Astrocyte (in vitro differentiated cells and primary cell): ENCODE measurements at places on chromosomes 4 and X.
A peak's percentile ranks its signal among the peaks of the same experiment; 100 is the strongest.

GRCh38 chr4:89196745-89197144 lies 85.4 kb downstream of the TIGD2 start:
- DNase-seq = peak; percentile 3

GRCh38 chr4:2260344-2261109 lies 1.4 kb downstream of the MXD4 start:
- no peak for DNase-seq

GRCh38 chr4:158410272-158410671 lies 111.4 kb upstream of the RXFP1 start:
- DNase-seq = no peak

GRCh38 chrX:71622576-71623450 lies 4.5 kb upstream of the CXCR3 start:
- peak; percentile 58 for DNase-seq

GRCh38 chrX:153878345-153878744 lies 7.6 kb downstream of the L1CAM start:
- no peak for DNase-seq

DNA sequence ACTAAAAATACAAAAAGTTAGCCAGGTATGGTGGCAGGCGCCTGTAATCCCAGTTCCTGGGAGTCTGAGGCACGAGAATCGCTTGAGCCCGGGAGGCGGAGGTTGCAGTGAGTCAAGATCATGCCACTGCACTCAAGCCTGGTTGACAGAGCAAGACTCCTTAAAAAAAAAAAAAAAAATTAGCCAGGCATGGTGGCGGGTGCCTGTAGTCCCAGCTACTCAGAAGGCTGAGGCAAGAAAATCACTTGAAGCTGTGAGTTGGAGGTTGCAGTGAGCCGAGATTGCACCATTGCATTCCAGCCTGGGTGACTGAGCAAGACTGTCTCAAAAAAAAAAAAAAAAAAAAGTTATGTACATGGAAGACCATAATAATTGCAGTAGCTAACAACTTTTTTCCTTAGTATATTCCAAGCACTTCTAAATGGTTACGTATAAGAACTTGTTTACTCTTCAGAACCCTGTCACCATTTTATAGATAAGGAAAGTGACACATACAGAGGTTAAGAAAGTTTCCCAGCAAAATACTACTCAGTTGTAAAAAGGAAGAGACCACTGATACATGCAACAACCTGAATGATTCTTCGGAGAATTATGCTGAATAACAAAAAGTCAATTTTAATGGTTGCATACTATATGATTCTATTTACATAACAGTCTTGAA lies 24.5 kb downstream of the RUFY3 start:
- peak; percentile 54 for DNase-seq
